Natural killer cell (primary cell): ENCODE measurements at places on chromosomes 16 and 17. TPM values are rescaled to one million over a fixed set of nuclear protein-coding genes. Genes with fewer than 3 reads are reported as not detected.

GRCh38 chr16:679814-680624, at the start of gene STUB1:
Gene STUB1 (plus strand): TSS chr16:680410. CDS start chr16:680526, 116 bp downstream.
- peak within 1 kb of the TSS; percentile 78 for H3K27ac ChIP-seq
- peak; percentile 92 for DNase-seq
- H3K4me3 ChIP-seq = peak within 1 kb of the TSS; percentile 71
- H3K36me3 ChIP-seq = peaks cover 17% of the 10 kb centered on the region

- H3K27me3 ChIP-seq = no peaks in the 10 kb centered on the region
- H3K36me3 ChIP-seq = peaks cover 60% of the 10 kb centered on the region
- no peaks in the 10 kb centered on the region for H3K4me1 ChIP-seq
- no peak for DNase-seq
- H3K4me3 ChIP-seq = no peak overlapping the region
Observed at GRCh38 chr16:3760518-3760917, 43.2 kb upstream of the TRAP1 start.

SLC5A10 gene
- not detected for total RNA-seq

- H3K27ac ChIP-seq = no peak overlapping the region
- no peak for DNase-seq
- no peaks in the 10 kb centered on the region for H3K27me3 ChIP-seq
- H3K36me3 ChIP-seq = no peaks in the 10 kb centered on the region
- H3K4me1 ChIP-seq = peaks cover 8% of the 10 kb centered on the region
Observed at GRCh38 chr17:19357761-19358160, 4.8 kb downstream of the B9D1 start.

GRCh38 chr17:82570277-82570676, 50.7 kb downstream of the FOXK2 start:
- no peak for DNase-seq
- H3K27ac ChIP-seq = no peak overlapping the region
- H3K36me3 ChIP-seq = peaks cover 58% of the 10 kb centered on the region
- H3K4me3 ChIP-seq = no peak overlapping the region
- H3K4me1 ChIP-seq = no peaks in the 10 kb centered on the region

SPN gene
- total RNA-seq = 439 TPM

TMC5 gene
- total RNA-seq = not detected

GRCh38 chr16:71919035-71919434, 23.7 kb downstream of the IST1 start:
- peaks cover 9% of the 10 kb centered on the region for H3K4me1 ChIP-seq
- peaks cover 75% of the 10 kb centered on the region for H3K36me3 ChIP-seq
- H3K27me3 ChIP-seq = no peaks in the 10 kb centered on the region
- H3K4me3 ChIP-seq = no peak overlapping the region
- no peak for DNase-seq

DNA sequence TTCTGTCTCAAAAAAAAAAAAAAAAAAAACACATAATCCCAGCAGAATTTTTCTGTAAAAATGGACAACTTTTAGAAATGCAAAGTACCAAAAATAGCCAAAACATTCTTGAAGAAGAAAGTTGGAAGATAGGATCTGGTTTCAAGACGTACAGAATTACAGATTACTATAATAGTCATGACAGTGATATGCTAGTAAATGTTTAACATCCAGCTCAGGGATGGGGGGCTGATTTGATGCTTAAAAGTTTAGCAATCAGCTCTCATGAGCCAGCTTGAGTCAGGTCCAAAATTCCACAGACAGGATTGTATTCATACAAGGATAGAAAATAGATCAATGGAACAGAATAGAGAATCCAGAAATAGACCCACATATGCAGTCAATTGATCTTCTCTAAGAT, 100.5 kb downstream of the CYB561 start:
- H3K36me3 ChIP-seq = peaks cover 15% of the 10 kb centered on the region
- no peak overlapping the region for H3K4me3 ChIP-seq
- H3K27ac ChIP-seq = no peak overlapping the region
- H3K4me1 ChIP-seq = no peaks in the 10 kb centered on the region

DNA sequence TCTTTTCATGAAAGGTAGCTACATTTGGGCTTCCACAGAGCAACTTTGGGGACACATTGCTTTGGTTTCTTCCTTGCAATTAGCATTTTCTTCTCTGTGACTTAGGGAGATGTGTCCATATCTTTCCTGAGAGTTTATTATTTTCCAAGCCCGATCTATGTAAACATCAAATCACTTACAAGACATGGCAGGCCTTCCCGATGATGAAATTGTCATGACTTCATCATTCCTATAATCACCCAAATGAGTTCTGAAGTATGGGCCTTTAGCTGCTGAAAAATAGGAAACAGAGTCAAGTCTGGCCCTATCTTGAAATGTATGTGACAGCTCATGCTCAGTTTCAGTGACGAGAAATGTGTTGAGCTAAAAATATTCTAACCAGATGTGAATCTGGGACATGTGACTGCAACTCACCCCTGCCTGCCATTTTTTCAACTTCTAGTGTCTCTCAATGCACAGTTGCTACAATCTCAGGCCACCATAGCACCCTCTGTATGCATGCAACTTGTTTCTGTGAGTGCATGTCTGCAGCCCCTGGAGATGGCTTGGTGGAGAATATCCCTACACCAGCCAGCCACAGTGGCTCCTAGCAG, 199.6 kb upstream of the MAF start:
- H3K4me1 ChIP-seq = no peaks in the 10 kb centered on the region
- no peak overlapping the region for H3K27ac ChIP-seq
- no peak for DNase-seq
- H3K4me3 ChIP-seq = no peak overlapping the region
- no peaks in the 10 kb centered on the region for H3K36me3 ChIP-seq

- no peaks in the 10 kb centered on the region for H3K36me3 ChIP-seq
- H3K4me3 ChIP-seq = no peak overlapping the region
- peaks cover 11% of the 10 kb centered on the region for H3K27me3 ChIP-seq
- DNase-seq = peak; percentile 70
- peaks cover 12% of the 10 kb centered on the region for H3K4me1 ChIP-seq
- no peak overlapping the region for H3K27ac ChIP-seq
Observed at GRCh38 chr17:48011405-48012150, 26.0 kb downstream of the COPZ2 start.

- no peak overlapping the region for H3K27ac ChIP-seq
- H3K27me3 ChIP-seq = no peaks in the 10 kb centered on the region
- no peaks in the 10 kb centered on the region for H3K4me1 ChIP-seq
- no peak overlapping the region for H3K4me3 ChIP-seq
Observed at GRCh38 chr17:10614536-10615155, 42.5 kb downstream of the MYH3 start.

COG1 gene
- total RNA-seq = 73.2 TPM

DOC2B gene
- 0.07 TPM for total RNA-seq

DNA sequence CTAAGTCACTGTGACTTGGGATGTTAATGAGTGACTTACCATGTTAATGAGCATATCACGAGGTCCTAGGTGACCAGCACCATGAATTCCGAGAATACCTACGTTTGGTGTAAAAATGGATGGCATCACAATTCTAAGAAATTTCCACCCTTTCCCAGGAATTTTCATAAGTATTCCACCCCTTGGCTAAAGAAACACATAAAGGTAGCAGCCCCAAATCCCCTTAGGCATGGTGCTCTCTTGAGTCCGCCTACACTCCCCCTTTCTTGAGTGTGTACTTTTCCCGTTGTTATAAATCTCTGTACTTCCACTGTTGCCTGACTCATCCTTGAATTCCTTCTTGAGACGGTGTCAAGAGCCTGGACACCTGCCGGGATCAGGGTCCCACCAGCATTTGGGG, 504.0 kb upstream of the RBFOX1 start:
- H3K4me3 ChIP-seq = no peak overlapping the region
- DNase-seq = no peak
- no peak overlapping the region for H3K27ac ChIP-seq
- no peaks in the 10 kb centered on the region for H3K4me1 ChIP-seq
- no peaks in the 10 kb centered on the region for H3K27me3 ChIP-seq

NOXO1 gene
- not detected for total RNA-seq

ARL5C gene
- total RNA-seq = not detected

UTS2R gene
- total RNA-seq = 0.28 TPM

NOD2 gene
- 2.9 TPM for total RNA-seq

GRCh38 chr16:6571044-6571443, 761.6 kb upstream of the RBFOX1 start:
- no peak overlapping the region for H3K4me3 ChIP-seq
- no peaks in the 10 kb centered on the region for H3K4me1 ChIP-seq
- no peaks in the 10 kb centered on the region for H3K36me3 ChIP-seq
- DNase-seq = no peak
- H3K27me3 ChIP-seq = no peaks in the 10 kb centered on the region

DNA sequence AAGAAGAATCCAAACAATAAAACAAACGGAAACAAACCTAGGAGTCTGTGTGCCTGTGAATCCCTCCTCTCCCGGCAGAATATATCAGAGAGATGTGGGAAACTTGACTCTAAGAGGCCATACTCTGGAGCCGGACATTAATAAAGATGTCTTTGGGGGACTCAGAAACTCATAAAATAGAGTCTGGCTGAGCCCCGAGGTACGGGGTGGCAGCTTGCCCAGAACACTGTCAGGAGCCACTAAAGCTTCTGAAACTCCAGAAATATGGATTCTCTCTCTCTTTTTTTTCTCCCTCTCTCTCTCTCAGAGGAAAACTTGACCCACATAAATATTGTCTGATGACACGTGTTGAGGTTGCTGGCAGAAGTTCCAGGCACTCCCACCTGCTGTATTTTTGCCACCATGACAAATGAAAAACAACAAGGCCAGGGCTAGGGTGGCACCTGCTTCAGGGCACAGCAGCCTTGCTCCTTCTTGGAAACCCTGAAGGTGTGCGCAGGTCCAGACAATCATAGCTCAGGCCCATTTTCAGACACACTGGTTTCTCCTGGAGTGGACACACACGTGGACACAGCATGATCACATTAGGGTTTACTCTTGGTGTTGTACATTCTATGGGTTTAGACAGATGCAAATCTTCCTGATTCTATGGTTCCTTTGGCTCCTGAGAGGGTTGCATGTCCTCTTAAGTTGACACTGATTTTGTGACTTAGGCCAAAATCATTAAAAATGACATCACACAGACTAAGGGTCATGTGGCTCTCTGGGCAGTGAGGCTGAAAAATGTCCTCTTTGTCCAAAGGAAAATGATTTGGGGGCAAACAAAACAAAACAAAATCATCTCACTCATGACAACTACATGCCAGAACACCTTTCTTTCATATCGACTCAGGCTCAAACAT, 282.6 kb upstream of the IRX3 start:
- no peaks in the 10 kb centered on the region for H3K27me3 ChIP-seq
- no peaks in the 10 kb centered on the region for H3K36me3 ChIP-seq
- no peak overlapping the region for H3K27ac ChIP-seq
- H3K4me1 ChIP-seq = no peaks in the 10 kb centered on the region

CDH15 gene
- total RNA-seq = 0.20 TPM
